ENCODE measurements at places on chromosomes 7 and 10.
A peak's percentile ranks its signal among the peaks of the same experiment; 100 is the strongest.

GRCh38 chr10:99872367-99873162, 90.1 kb downstream of the ABCC2 start:
- no peak for DNase-seq

DNA sequence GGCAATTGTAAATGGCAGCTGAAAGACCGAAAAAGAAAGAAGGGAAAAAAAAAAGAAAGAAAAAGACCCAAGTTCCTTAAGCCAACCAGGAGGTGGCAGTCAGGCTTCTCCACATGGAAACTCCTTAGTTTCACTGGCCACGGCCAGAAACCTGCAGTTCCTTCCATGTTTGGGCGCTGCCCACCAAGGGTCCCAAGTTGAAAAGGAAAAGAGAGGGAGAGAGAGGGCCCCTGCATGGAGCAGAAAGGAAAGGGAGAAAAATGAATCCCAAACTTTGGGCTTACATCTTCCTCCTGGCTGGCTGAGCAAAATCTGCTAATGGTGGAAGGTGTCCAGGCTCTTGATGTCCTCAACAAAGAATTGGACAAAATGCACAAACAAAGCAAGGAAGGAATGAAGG, 31.8 kb upstream of the ABCA13 start:
- no peak for DNase-seq

DNA sequence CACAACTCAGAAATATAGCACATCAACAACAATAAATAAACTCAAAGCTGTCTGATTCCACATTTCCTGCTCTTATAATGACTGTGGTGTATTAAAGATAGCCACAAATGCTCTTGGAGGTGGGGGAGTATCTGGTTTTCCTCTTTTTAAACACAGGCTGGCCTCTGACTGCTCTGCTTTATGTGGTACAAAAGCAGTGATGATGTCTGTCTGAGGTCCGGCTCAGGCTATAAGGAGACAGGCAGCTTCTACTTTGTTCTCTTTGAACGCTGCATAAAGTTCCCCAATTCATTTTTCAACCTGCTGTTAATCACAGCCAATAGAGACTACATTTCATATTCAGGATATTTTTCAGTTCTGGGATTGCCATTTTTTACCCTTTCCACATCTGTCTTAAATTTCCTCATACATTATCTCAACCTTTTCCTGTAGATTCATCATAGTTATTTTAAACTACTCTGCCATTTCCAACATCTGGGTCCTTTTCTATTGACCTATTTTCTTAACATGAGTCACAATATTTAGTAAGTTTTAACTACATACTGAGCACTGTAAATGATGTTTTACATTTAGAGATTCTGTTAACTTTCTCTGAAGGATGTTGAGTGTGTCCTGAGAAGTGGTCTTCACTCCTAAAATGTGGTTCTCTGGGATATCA, 64.9 kb downstream of the CRPPA start:
- DNase-seq: no peak

GRCh38 chr10:3908183-3908582, 123.2 kb upstream of the KLF6 start:
- no peak for DNase-seq

- no peak for DNase-seq
These were observed 126.0 kb downstream of the NRCAM start for GRCh38 chr7:108330227-108330626.

- no peak for DNase-seq
These were observed 130.2 kb upstream of the ADAM12 start for GRCh38 chr10:126518218-126519080.

DNA sequence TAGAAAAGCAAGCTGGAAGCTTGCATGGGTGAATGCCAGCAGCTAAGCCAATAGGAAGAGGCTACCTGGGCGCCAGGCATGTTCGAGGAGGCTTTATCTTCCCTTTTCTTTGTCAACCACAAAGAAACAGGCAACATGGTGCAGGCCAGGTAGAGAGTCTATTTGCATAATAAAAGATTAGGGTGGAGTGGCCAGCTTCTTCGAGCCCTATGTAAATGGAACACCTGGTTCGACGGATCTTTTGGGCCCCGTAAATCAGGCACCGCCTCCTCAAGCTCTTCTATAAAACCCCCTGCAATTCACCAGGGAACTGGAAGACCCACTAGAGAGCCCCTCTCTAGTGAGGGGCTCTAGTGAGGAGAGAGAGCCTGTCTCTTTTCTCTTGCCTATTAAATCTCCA, 1106.2 kb upstream of the CELF2 start:
- DNase-seq: no peak

- no peak for DNase-seq
These were observed 89.2 kb upstream of the PFKP start for GRCh38 chr10:2978111-2978510.

DNA sequence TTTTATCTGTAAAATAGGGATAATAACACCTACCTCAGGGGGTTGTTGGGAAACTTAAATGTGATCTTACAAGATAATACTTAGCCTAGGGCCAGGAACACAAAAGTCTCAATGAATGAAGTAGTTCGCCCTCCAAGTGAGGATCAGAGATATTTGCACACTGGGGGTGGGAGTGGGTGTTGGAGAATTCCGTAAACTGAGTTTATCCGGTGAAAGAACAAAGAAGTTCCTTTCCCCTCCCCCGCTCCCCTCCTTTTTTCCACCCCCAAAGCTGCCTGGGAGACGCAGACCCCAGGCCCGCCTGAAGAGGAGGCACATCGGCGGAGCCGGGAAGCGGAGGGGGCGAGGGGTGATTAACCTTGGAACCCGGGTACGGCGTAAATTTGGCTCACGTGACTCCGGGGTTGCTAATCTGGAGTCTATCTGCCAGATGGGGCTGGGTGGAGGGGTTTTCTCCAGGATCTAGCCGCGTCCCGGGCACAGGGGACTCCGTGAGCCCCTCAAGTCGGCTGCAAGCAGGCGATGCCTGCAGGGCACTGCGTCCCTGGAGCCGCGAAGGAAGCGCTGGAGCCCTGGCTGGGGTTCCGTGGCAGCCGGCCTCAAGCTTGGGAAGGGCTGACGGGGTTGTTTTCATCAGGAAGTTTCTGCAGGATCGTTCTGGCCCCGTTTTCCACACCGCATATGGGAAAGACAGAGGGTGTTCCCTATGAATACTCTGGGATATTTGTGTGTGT, 1.4 kb upstream of the PODXL start:
- no peak for DNase-seq

DNA sequence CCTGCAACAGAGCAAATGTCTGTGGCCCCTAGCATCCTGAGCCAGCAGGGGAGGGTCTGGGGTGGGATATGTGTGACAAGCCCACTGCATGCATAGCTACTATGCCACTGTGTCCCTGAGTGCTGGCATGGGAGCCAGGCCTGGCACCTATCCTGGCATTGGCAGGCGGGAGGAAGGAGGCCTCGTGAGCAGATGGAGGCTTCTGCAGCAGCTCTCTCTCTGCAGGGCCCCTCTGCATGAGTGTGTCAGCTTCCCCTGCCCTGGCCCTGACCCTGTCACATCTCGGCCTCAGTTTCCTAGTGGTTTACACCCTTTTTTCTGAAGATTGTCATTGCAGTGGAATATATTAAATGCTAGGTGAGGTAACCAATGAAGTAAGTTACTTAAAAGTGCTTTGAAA, 13.1 kb upstream of the IMPDH1 start:
- no peak for DNase-seq

DNA sequence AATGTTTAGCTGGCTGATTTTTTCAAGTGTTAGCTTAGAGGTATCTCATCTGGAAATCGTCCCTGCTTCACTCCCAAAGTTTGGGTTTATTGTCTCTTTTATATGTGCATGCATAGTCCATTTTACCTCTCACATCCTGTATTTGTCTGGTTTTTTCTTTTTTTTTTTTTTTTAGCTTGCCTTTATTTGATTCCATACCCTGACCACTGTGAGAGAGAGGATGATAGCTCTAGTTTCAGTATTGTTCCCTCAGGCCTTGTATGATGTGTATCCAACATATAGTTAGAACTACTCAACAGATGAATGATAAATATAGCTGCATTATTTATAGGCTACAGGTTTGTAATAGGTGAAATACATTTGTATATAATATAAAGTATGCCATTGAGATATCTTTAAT, 29.9 kb downstream of the PCGF5 start:
- DNase-seq: no peak

GRCh38 chr10:123529146-123529760, 136.9 kb upstream of the GPR26 start:
- DNase-seq: no peak

DNA sequence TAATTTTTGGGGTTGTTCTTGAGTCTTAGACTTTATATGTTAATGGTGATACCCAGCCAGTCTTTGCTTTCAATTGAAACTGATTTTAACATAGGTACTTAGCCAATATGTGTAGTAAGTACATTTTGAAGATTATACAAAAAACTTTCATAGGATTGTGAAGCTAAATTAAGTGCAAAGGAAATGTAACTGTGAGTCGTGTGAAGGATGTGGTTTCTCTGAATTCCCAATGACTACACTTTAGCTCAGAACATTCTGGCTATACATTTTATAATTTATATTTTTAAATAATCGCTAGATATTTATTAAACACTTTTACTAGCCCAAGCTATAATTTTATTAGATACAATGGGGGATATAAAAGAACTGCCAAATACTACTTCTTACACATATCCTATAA, 359.3 kb downstream of the PCLO start:
- no peak for DNase-seq

DNA sequence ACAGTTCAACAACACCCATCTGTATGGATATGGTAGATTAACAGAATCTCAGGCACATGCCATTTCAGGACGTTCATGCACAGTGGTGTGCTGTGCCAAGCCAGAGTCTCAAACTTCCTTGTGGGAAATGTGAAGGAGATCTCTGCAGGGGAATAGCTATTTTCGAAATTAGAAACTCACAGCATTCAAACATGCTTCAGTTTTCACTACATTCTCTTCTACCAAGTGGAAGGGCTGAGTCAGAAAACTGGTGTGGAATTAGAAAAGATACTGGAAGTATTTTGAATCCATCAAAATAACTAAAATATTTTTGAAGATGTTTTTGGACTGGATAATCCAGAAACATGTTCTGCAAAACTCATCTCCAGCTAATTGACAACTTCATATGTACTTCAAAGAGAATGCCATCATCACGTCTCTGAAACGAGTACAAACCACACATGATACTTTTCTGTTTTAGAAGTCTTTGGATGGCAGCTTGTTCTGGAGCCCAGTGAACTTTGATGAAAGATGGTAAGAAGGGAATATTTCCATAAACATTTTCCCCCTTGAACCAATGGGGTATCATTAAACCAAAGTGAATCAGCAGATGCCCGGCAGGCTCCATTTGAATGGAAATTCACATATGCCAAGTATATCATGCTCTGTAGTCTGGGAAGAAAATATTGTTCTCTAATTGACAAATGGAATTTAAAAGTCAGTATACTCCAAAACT, 616.3 kb upstream of the IGFBP3 start:
- DNase-seq: no peak

- DNase-seq: no peak
These were observed 207.7 kb upstream of the AHR start for GRCh38 chr7:17090751-17091150.

- no peak for DNase-seq
These were observed 6.3 kb downstream of the PLEKHA8 start for GRCh38 chr7:30034501-30034900.

GRCh38 chr7:120293027-120293426, 20.1 kb downstream of the KCND2 start:
- DNase-seq: no peak

GRCh38 chr10:18658271-18659124, 733 bp upstream of the ARL5B start:
- no peak for DNase-seq

GRCh38 chr10:53469383-53469782, 696.8 kb upstream of the MBL2 start:
- DNase-seq: no peak

DNA sequence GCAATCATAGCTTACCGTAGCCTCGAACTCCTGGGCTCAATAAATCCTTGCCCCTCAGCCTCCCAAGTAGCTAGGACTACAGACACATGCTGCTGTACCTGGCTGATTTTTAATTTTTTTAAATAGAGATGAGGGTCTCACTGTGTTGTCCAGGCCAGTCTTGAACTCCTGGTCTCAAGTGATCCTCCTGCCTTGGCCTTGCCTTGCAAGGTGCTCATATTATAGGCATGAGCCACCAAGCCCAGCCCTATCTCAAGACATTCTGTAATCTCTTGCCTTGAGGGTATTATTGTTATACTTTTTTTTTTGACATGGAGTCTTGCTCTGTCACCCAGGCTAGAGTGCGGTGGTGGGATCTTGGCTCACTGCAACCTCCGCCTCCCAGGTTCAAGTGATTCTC, 86.6 kb downstream of the PHTF2 start:
- no peak for DNase-seq

DNA sequence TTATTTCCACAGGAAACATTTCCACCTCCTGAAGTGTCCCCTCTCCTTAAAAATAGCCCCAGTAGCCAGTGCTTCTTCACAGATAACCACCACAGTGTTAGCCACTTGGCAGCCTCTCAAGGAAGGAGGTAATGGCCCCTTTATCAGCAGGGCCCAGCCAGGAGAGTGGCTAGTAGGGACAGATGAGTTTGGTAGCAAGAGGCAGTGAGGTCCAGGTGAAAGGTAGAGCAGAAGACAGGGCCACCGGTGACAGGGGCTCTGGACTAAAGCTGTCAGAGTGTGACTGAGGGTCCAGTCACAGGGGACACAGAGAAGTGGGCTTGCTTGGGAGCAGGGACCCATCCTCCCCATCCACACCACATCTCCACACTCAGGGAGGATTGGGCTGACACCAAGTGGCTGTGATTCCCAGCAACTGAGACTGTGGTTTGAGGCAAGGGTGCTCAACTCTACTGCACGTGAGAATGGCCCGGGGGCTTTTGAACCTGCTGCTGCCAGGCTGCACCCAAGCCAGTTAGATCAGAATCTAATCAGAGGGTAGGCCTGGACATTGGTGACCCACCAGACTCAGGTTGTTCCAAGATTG, 52.2 kb downstream of the C10orf120 start:
- DNase-seq: no peak

GRCh38 chr7:1950066-1950451, 280.0 kb downstream of the ELFN1 start:
- no peak for DNase-seq

GRCh38 chr7:158829021-158829341, 328 bp downstream of the ESYT2 start:
- peak; percentile 53 for DNase-seq

GRCh38 chr7:14902589-14903067, at the start of gene DGKB:
TSS of gene DGKB (minus strand) at chr7:14902751.
- no peak for DNase-seq

DNA sequence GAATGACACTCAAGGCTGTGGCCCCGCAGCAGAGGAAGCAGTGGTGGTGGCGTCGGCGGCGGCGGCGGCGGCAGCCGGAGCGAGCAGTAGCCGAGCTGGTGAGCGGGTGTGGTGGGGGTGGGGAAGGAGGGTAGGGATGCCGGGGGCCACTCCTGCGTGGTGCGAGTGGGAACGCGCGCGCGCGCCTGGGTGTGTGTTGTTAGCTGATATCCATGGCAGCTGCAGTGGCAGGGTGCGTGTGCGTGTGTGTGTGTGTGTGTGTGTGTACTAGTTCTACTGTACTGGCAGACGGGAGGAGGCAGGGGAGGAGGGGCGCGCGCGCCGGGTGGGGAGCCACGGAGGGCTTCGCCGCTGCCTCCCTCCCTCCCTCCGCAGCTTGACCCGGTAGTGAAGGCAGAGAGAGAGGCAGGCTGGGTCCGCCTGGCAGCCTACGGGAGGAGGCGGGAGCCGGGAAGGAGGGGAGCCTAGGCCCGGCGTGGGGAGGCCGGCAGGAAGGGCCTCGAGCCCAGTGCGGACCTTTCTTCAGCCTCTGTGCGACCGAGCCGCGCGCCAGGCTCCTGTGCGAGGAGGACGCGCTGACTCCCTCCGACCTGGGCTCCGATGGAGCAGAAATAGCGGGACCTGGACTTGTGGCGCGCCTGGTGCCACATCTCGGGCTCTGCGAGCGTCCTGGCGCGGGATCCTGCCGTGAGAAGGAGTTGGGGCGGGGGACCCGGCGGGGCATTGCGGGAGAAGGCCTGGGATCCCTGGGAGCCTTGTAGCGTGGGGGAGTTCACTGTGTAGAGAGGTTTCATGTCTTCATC, at the start of gene MAGI2:
Gene MAGI2, minus strand, starts transcription at position 110 of the 803 bp plus-strand sequence. CDS start 347 bp downstream, outside the sequence.
- DNase-seq: no peak

All from T follicular helper cell (primary cell).